Type B pancreatic cell (in vitro differentiated cells): ENCODE measurements at places on chromosomes 7 and 10. TPM values are rescaled to one million over a fixed set of nuclear protein-coding genes. Genes with fewer than 3 reads are reported as not detected.

The LIPF gene
- 19.6 TPM in 1 of 2 replicates, not detected in the other for total RNA-seq

The ELN gene
- total RNA-seq: 8.8 TPM in 1 of 2 replicates, not detected in the other

The UCN3 gene
- total RNA-seq: 1.2 and 3.4 TPM in 2 replicates

The DLX5 gene
- 21.0 and 37.9 TPM in 2 replicates for total RNA-seq

DNA sequence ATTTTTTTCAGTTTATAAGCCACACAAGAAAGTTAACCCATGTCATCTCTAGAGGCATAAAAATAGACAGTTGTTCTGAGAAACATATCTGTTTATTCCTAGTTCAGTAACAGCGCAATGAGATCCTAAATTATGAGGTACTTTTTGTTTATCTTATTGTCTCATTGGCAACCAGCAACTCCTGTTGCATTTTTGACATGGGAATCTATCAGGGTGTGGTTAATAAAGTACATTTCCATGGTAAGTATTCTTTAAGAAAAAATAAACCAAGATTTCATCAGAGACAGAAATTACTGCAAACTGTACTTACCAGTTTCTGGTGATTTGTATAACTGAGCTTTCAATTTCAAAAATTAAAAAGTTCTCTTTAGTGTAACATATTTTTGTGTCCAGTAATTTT, 9.0 kb downstream of the FAS start:
- no peak overlapping the region for H3K4me3 ChIP-seq
- H3K27me3 ChIP-seq: peaks cover 3% of the 10 kb centered on the region
- peaks cover 9% of the 10 kb centered on the region for H3K4me1 ChIP-seq
- H3K27ac ChIP-seq: peak overlapping the region; percentile 34
- no peak for DNase-seq
- H3K36me3 ChIP-seq: no peaks in the 10 kb centered on the region

The EBLN1 gene
- not detected in 2 replicates for total RNA-seq

GRCh38 chr10:103823706-103824272, 31.6 kb downstream of the SH3PXD2A start:
- no peak for DNase-seq
- H3K27ac ChIP-seq: peak overlapping the region; percentile 71
- no peak overlapping the region for H3K4me3 ChIP-seq
- peaks cover 4% of the 10 kb centered on the region for H3K36me3 ChIP-seq
- peaks cover 8% of the 10 kb centered on the region for H3K27me3 ChIP-seq
- H3K4me1 ChIP-seq: peaks cover 53% of the 10 kb centered on the region

The MOGAT3 gene
- 0.94 and 1.1 TPM in 2 replicates for total RNA-seq

DNA sequence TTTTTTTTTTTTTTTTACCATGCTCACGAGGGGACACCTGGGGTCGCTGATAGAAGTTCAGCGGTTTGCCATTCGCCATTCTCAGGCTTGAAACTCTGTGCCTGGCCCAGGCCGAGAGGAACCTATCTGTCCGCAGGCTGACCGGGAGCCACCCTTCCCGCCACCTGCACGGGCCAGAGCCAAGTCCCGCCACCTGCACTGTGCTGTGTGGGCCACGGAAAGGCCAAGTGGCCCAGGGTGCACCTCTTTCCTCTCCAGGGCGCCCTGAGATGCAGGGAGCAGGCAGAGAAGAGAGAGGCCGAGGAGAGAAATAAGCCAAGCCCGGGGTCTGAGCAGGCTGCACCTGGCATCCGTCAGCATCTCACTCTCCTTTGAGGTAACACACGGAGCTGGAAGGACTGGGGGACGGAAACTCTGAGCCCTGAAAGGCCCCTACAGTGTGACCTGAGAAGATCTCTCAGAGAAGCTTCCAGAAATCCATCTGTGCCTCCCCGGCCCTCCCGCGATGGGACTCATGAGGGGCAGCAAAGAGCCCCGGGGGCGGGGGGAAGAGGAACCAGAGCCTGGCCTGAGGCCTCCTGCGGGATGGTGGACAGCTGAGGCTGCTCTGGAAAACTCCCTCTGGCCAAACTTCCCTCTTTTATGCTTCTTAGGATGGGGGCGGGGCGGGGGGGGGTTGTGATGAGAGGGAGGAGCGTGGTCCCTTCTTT, 46.6 kb downstream of the PRKAG2 start:
- DNase-seq: no peak
- H3K36me3 ChIP-seq: no peaks in the 10 kb centered on the region
- H3K4me1 ChIP-seq: no peaks in the 10 kb centered on the region

GRCh38 chr7:27199849-27200760, at the start of gene HOXA13:
HOXA13 (minus strand) TSS chr7:27200091; CDS start chr7:27200077, 14 bp downstream.
- H3K4me3 ChIP-seq: peak within 1 kb of the TSS; percentile 89
- no peaks in the 10 kb centered on the region for H3K36me3 ChIP-seq
- H3K27ac ChIP-seq: peak within 1 kb of the TSS; percentile 29
- DNase-seq: peak; percentile 69
- peaks cover 7% of the 10 kb centered on the region for H3K4me1 ChIP-seq

GRCh38 chr7:105444342-105444987, 55.7 kb upstream of the SRPK2 start:
- DNase-seq: no peak
- no peaks in the 10 kb centered on the region for H3K36me3 ChIP-seq
- no peak overlapping the region for H3K4me3 ChIP-seq

DNA sequence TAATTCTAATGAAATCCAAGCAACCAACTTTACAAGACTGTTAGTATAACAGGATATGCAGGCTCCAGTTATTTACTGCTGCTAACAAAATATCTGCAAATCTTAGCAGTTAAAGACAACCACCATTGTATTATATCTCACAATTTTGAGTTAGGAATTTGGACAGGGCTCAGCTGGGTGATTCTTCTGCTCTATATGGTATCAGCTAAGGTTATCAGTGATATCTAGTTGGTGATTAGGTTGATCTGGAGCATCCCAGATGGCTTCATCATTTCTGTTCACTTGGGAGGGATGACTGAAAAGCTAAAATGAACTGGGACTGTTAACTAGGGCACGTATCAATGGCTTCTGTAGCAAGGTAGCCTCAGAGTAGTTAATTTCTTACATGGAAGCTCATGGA, 105.7 kb downstream of the MBL2 start:
- no peaks in the 10 kb centered on the region for H3K27me3 ChIP-seq
- H3K4me3 ChIP-seq: no peak overlapping the region
- no peak for DNase-seq
- peaks cover 4% of the 10 kb centered on the region for H3K4me1 ChIP-seq
- H3K27ac ChIP-seq: no peak overlapping the region

The ACHE gene
- total RNA-seq: 7.1 and 10.4 TPM in 2 replicates
